Activated CD8-positive, alpha-beta memory T cell treated with anti-CD3 and anti-CD28 coated beads for 1 hour (primary cell): ENCODE measurements at places on chromosomes 5 and 9.
A peak's percentile ranks its signal among the peaks of the same experiment; 100 is the strongest.

GRCh38 chr5:126552614-126553013 lies 42.4 kb downstream of the ALDH7A1 start:
- DNase-seq, result no peak

DNA sequence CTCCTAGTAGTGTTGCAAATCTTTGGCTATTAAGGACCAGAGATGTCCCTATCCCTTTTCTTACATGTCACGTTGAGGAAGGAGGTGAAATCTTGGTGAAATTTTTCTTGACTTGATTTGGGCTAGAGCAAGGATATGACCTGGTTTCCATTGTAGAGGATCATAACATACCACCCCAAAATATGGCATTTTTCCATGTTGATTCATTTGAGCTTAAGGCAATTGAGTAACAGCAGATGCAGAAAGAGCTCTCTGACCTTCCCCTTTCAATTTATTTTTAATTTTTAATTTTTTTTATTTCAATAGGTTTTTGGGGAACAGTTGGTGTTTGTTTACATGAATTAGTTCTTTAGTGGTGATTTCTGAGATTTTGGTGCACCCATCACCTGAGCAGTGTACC lies 61.2 kb upstream of the MAP1B start:
- DNase-seq, result no peak

DNA sequence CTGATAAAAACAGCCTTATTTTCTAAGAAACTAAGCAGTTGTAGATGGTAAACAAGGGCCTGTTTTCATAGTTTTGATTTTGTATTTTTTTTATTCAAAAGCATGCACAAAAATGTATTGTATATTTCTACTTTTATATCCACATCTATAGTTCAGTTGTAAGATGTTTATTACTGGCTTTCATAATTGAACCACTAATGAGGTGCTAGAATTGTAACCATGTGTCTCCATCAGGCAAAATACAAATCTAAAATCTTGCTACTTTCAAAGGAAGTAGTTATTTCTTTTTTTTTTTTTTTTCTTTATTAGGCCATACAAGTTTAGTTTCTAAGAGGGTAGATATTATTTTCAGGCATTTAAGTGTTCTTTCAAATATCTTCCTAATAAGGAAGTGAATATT lies 1755.0 kb downstream of the MAT2B start:
- no peak for DNase-seq

DNA sequence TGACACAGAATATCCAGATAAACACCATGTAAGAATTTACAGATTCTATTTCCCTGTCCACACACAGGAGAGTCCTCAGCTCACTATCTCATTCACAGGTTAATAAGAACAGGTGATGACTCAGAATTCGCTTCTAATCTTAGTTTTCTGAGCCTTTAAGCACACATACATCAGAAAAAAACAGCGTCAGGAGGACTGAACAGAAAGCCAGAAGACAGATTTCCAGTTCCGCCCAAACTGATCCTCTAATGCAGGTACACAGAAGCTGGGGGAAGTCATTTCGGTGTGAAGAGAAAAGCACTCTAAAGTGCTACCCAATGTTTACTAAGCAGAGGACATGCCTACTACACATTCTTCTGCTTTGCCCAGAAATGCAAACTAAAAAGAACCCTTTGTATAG lies 1.6 kb downstream of the CEMIP2 start:
- no peak for DNase-seq

- no peak for DNase-seq
Observed at GRCh38 chr5:179840766-179841165, 17.9 kb downstream of the MRNIP start.

DNA sequence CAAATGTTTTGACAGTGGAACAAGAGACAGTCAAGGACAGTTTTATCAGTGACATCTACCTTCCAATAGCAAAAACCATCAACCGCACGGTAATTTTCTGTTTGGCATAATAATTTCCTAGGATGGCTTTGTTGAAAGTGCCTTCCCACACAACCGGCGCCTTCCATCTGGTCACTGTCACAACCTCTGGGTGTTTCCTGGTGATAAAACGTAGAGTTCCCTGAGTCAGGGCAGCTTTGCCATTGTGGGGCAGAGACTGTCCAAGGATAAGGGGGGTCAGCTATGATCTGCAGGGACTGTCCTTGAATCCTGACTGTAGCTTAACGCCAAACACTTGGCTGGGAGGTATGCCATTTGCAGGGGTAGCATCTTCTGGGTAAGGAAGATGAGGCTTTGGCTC lies 47.6 kb downstream of the GGTA1 start:
- no peak for DNase-seq

GRCh38 chr9:94927762-94928670 lies 201.5 kb downstream of the AOPEP start:
- no peak for DNase-seq

DNA sequence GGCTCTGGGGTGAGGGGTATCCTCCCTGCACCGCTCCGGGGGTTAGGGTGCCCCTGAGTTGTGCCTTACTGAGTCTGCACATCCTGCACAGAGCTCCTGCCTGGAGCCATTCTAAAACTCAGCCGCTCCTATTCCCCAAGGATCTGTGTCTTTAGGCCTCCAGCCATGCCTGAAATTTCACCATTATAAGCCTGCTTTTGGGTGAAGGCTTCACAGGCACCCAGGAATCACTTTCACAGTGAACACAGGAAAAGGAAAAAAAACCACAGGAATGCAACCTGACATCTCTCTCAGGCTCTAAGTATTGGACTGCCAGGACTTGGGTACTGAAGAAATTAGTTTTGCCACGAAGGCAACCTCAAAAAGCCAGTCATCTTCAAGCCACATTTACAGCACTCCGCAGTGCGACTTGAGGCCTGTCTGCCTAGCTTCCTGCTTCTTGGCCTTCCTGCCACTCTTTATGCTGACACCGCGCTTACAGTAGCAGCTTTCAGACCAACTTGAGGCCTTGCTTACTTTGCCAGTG lies 30.9 kb downstream of the GALNT10 start:
- DNase-seq, result no peak

DNA sequence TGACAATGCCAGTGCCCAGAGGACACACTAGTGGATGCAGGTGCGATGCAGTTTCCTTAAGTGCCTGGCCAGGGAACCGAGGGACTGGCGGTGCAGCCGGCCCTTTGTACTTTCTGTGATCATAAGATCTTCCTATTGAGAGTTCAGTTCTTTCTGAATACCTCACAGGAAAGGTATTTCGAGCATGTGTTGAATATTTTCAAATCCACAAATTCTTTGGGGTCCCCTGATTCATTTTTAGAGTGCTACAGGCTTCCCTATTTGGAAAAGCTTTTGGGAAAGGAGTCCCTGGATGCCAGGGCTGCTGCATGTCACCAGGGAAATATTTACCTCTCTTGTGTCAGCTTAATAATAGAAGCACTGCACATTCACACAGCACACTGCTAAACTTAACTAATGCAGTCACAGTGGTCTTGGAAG lies 281.5 kb downstream of the GADD45G start:
- DNase-seq, result no peak

GRCh38 chr5:95989283-95990048 lies 27.8 kb upstream of the ELL2 start:
- no peak for DNase-seq

GRCh38 chr9:121883281-121884056 lies 209.6 kb downstream of the TTLL11 start:
- no peak for DNase-seq

GRCh38 chr5:131563434-131564228 lies 71.4 kb downstream of the RAPGEF6 start:
- no peak for DNase-seq

GRCh38 chr9:136587944-136588662 lies 42.3 kb upstream of the NOTCH1 start:
- no peak for DNase-seq

- no peak for DNase-seq
Observed at GRCh38 chr9:13397661-13398060, 118.2 kb upstream of the MPDZ start.

DNA sequence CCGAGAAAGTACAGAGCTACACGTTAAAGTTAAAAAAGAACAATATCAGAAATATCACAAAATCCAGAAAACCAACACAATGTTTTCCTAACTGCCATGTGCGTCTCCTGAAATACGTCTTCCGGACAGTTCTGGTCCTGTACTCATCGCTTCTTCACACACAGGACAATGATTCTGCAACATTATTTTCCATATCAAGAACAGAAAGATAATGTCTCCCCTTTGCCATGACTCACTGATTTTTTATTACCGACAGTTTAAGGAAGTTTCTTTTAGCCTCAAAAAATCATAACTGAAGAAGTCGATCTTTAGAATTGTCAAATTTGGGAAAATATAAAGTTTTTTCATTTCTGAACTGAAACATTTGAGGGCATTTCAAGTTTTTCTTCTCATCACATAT lies 2.5 kb downstream of the TBC1D9B start:
- no peak for DNase-seq

GRCh38 chr9:133687856-133688761 lies 50.0 kb downstream of the SARDH start:
- no peak for DNase-seq

- DNase-seq, result no peak
Observed at GRCh38 chr9:27787891-27788290, 214.6 kb upstream of the C9orf72 start.

GRCh38 chr5:131710391-131710790 lies 75.4 kb upstream of the RAPGEF6 start:
- no peak for DNase-seq

- no peak for DNase-seq
Observed at GRCh38 chr9:4973902-4974301, 11.2 kb upstream of the JAK2 start.

- DNase-seq, result no peak
Observed at GRCh38 chr9:69583645-69584234, 88.4 kb downstream of the APBA1 start.

GRCh38 chr5:31078956-31079355 lies 114.5 kb upstream of the CDH6 start:
- DNase-seq, result no peak

DNA sequence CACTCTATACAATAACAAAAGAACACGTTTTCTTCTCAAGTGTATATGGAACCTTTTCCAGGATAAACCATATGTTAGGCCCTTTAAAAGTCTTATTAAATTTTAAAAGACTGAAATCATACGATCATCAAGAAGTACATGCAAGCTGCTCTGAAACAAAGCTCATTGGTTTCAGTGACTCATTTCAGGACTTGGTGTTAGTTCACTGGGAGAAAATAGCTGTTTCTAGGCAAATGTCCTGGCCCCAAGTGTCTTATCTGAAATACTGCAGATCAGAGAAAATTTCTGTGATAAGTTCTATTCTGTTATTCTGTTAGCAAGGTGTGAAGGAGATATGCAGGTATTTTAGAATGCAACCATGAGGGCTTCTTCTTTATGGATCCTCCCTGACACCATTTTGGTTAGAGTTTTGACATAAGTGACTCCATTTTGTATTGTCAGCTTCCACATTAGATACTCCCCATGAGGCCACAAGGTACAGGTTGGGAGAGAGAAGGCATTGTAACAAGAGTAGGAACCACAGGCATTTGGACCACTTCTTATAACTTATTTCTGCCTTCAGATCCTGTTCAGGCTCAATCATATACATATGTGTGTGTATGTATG lies 7.5 kb upstream of the CCDC180 start:
- DNase-seq, result no peak

DNA sequence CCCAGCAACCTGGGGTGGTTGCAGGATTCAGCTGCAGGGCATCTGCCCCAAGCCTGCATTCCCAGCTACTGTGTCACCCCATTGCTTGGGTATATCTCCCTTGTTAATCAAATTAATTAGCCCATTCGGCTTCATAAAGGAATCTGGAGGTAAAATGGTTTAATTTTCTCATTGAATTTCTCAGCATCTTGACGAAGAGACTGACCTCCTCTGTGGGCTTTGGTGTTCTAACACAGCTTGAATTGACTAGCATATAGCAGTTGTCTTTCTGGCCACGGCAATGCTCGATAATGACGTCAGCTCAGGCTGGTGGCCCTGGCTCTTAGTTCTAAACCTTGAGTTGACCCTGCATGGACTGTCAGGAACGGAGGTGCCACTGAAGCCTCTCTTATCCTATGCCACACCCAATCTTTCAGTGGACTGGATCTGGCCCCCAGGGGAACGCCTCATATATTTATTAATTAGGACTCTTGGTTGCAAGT lies 72.4 kb downstream of the MSX2 start:
- no peak for DNase-seq

GRCh38 chr5:42887097-42887496 lies 75.4 kb upstream of the SELENOP start:
- no peak for DNase-seq

- no peak for DNase-seq
Observed at GRCh38 chr5:7955476-7955875, 86.5 kb downstream of the MTRR start.

GRCh38 chr9:99389087-99390033 lies 167.3 kb downstream of the SEC61B start:
- no peak for DNase-seq

- no peak for DNase-seq
Observed at GRCh38 chr5:30347858-30348257, 845.6 kb upstream of the CDH6 start.

DNA sequence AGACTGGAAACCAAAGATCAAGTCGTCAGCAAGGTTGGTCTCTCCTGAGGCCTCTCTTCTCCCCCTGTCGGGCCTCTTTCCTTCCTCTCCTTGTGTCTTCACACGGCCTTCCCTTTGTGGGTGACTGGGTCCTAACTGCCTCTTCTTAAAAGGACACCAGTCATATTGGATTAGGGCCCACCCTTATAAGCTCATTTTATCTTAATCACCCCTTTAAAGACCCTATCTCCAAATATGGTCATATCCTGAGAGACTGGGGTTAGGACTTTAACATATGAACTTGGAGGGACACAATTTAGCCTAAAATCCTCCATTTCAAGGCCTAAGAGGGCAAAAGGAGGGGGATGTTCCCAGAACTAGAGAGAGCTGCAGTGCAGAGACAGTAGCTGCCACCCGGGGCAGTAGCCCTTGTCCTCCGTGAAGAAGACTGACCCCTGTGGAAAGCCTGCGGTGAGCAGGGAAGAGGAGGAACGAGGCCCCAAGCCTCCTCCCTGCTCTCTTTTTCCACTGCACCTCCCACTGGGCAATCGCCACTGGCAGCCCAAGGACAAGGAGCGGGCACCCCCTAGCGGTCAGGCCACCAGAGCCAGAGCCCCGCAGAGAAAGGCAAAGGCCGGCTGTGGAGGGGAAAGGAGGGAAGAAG lies 34.9 kb downstream of the CFAP90 start:
- peak; percentile 47 for DNase-seq

GRCh38 chr5:53006911-53007890 lies 18.0 kb downstream of the ITGA2 start:
- DNase-seq, result no peak

GRCh38 chr5:94562327-94562971 lies 56.0 kb downstream of the KIAA0825 start:
- no peak for DNase-seq

DNA sequence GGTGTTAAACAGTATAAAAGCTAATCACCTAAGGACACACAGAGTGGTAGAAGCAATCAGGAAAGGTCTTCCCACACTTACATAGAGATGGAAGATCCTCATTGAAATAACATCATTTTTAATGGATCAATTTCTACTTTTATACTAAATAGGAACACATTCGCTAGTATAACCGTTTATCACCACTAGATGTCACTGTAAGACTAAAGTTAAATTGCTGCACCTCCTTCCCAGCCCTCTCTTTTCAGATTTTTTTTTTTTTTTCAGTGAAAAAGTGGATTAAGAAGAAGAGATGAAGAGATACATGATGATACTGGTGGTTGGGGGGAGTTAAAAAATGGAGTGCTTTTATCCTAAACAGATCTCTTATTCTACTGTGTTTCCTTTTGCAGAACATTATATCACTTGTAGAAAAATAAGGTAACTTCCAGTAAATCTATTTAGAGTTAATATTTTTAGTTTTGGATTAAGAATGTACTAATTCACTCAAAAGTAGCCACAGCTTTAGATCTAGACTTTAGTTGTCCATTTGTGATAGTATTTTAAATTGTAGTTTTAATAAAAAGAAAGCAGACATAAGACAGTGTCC lies 116.9 kb upstream of the ARRDC3 start:
- no peak for DNase-seq

- DNase-seq, result peak; percentile 32
Observed at GRCh38 chr5:1111727-1112289, at the start of gene SLC12A7. SLC12A7 (minus strand) TSS chr5:1112063; CDS start chr5:1111991, 72 bp downstream.
